ENCODE measurements at places on chromosomes 12 and 14. TPM values are rescaled to one million over a fixed set of nuclear protein-coding genes. Genes with fewer than 3 reads are reported as not detected.
A peak's percentile ranks its signal among the peaks of the same experiment; 100 is the strongest.

DNA sequence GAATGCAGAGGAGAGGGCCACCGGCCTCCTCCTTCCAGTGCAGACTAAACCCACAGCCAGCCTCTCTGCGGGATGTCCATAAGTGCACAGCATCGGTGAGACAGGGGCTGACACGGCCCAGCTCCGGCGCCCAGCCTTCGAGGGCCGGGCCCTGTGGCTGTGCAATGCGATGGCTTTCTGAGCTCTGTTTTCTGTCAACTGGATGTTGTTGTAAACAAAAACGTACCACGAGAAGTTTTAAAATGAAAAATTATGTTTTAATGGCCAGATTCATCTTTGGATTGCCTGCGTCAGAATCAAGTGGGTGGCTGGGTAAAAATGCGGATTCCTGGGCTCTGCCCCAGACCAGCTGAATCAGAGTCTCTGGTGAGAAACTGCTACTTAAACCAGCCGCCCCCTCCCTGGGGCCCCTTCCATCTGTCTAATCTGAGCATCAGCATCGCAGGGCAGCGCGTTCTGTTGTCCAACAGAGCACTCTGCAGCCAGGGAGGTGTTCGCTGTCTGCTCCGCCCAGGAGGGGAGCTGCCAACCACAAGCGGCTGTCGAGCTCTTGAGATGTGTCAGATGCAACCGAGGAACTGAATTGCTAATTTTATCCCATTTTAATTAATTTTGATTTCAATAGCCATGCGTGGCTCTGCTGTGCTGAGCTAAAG lies 133.4 kb downstream of the RFLNA start:
- DNase-seq = no peak
- H3K27ac ChIP-seq = peak overlapping the region; percentile 88
- H3K36me3 ChIP-seq = no peaks in the 10 kb centered on the region

DNA sequence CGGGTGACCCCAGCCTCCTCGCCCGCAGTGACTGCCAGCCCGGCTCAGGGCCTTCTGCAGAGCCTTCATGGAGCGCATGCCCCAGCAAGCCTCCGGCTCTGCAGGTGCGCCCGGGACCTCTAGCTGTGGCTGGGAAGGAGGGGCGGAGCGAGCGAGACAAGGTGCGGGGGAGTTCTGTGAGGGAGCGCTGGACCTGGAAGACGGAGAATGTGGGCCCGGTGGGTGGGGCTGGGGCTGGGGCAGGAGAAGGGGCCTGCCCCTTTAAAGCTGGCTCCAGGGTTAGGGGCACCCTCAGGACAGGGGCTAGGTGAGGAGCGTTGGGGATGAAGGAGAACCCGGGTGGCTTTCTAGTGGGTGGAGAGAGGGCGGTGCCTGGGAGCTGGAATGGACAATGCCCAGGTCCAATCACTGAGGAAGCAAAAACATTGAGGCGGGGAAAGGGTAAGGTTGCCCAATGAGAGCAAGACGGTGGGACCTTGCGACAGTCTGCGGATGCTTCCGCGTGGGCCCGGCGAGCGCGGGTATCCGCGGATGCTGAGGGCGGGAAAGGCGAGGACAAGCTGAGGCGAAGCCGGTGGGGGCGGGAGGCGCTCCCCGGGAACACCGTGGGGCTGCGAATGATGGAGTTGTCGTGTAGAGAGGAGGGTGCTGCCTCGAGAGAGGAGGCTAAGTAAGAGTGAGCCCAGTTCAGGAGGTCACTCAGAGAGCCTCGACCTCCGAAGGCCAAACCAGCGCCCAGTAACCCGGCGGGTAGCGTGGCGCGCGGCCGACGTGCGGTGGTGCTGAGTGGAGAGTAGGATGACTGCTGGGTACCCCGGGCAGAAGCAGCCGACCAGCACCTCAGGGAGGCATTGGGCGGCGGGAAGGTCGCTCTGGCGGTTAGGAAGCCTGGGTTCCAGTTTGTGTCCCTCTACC lies at the start of gene GLS2:
Gene GLS2, minus strand, starts transcription at position 121 of the 915 bp plus-strand sequence. Its CDS starts 43 bp downstream, at position 78.
- H3K27me3 ChIP-seq = no peaks in the 10 kb centered on the region
- no peaks in the 10 kb centered on the region for H3K36me3 ChIP-seq
- peak within 1 kb of the TSS; percentile 82 for H3K4me3 ChIP-seq
- peak within 1 kb of the TSS; percentile 50 for H3K27ac ChIP-seq
- H3K4me1 ChIP-seq = no peaks in the 10 kb centered on the region

DNA sequence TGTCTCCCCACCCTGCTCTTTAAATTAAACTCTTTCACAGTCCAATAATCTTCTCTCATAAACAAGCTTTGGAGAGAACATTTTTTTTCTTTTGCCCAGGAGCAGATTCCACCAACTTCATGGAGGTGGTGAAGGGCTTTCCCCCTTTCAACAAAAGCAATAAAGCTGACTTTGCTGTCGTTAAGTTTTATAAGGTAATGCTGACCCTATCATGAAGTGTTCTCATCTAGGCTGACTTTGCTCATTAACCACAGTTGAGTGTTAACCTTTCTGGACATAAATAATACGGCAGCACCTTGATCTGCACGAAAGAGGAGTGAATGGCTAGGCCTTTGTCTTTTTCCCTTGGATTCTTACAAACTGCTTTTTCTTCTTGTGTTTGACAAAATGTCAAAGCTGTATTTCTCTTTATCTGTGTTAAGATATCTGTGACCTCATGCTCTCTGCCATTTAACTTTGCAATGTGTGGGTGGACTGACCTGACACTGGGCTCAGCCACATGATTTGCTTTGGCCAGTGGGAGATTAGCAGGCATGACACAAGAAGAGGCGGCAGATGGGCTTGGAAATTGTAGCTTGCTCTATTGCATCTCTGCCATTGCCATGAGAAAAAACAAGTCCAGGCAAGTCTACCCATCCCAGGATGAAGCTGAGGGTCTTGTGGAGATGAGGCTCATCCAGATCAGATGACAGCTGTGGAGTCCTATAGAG lies 470.9 kb upstream of the CCDC196 start:
- no peaks in the 10 kb centered on the region for H3K27me3 ChIP-seq
- DNase-seq = no peak
- no peaks in the 10 kb centered on the region for H3K36me3 ChIP-seq
- H3K27ac ChIP-seq = no peak overlapping the region
- no peaks in the 10 kb centered on the region for H3K4me1 ChIP-seq
- no peak overlapping the region for H3K4me3 ChIP-seq

ASB2 gene
- total RNA-seq = not detected

GRCh38 chr14:68950111-68950510 lies 29.0 kb downstream of the ACTN1 start:
- H3K27me3 ChIP-seq = no peaks in the 10 kb centered on the region
- H3K4me3 ChIP-seq = no peak overlapping the region
- H3K36me3 ChIP-seq = no peaks in the 10 kb centered on the region
- no peak for DNase-seq
- peaks cover 43% of the 10 kb centered on the region for H3K4me1 ChIP-seq

GRCh38 chr14:104739546-104740516 lies 13.1 kb upstream of the SIVA1 start:
- H3K27me3 ChIP-seq = no peaks in the 10 kb centered on the region
- H3K4me3 ChIP-seq = no peak overlapping the region
- H3K4me1 ChIP-seq = no peaks in the 10 kb centered on the region
- DNase-seq = no peak
- H3K36me3 ChIP-seq = no peaks in the 10 kb centered on the region
- no peak overlapping the region for H3K27ac ChIP-seq

DNA sequence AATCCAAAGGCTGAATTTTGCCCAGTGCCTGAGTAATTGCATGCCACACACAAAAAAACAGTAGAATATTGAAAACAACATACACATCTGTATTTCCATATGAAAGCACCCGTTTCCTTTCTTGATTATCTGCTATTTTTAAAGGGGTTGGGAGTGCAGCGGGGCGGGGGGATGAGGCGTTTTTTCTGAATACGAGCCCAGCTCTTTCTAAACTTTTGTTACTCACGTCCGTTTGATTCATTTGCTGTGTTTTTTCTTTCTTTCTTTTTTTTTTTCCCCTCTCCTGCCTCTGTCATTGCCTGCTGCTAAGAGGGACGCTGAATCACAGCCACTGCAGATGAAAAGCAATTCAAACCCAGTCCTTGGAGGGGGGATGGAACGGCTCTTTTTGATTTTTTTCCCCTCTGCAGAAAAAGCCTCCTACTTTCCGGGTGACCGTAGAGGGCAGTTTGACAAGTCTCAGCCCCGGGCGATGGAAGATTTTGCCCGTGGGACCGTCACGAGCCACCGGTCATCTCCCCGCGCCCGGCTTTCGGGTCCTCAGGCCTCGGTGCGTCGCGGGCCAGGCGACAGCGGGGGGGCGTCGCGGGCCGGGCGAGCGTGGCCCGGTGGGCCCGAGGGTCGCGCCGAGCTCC lies 572 bp upstream of the RASSF8 start:
- H3K27ac ChIP-seq = peak overlapping the region; percentile 89
- peak overlapping the region; percentile 83 for H3K4me3 ChIP-seq
- no peaks in the 10 kb centered on the region for H3K27me3 ChIP-seq

DNA sequence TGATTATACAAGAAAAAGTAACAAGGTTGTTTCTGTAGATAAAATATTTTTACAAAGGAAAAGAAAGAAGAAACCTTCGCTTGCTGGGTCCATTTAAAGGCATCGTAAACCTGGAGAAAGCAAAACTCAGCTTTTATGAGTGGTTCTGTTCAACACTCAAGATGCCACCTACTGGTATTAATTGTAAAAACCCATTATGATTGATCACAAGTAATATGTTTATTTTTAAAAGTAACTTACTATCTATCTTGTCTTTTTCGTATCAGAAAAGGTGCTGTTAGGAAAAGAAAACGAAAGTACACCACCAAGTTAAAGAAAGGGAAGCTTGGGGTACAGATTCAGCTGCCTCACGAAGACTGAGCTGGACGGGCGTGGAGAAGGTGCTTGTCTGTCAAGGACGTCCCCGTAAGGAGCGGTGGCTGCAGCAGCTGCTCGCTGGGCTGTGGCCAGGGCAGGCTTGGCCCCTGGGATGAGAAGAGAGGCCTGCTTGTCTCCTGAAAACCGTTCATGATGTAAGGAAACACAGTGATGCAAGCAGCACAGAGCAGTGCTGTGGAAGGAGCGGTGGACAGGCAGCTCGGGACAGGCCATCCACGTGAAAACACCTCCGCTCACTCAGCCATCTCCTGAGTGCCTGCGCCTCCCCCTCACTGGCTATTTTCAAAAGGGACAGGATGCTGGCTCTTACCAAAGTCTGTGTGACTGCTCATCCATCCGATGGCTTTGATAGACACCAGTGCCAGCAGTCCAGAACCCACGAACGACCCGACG lies 25.0 kb downstream of the SLC15A4 start:
- H3K36me3 ChIP-seq = peaks cover 8% of the 10 kb centered on the region
- H3K27ac ChIP-seq = no peak overlapping the region
- no peak for DNase-seq

DNA sequence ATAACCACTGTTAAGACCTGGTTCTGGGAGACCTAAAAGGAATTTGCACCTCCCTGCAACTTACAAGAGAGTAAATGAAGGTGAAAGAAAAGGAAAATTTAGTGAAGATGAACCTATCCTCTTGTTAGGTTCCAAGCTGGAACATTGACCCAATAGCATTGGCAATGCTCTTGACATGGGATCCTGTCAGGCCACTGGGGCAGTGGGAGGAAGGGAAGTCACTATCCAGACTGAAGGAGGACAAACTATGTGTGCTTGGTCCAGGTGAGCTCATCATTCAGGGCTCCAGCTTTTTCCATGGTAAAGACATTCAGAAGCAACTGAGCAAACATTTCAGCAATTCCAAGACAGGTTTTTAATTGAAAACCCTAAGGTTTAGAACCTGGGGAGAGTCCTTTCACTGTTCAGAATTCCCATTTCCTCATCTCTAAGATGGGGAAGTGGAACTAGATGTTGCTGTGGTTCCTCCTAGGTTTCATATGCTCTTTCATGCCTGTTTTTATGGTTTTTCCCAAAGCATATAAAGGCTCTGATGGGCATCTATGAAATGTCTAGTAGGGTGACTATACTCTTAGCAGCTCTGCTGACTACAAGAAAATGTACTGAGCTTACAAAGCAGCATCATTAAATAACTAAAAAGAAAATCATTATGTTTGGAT lies 33.1 kb downstream of the MAPK1IP1L start:
- H3K4me1 ChIP-seq = no peaks in the 10 kb centered on the region
- DNase-seq = no peak
- H3K27me3 ChIP-seq = no peaks in the 10 kb centered on the region
- no peaks in the 10 kb centered on the region for H3K36me3 ChIP-seq

ISCA2 gene
- 21.3 TPM for total RNA-seq

GRCh38 chr12:1619587-1619986 lies 9.4 kb upstream of the WNT5B start:
- no peaks in the 10 kb centered on the region for H3K36me3 ChIP-seq
- DNase-seq = no peak
- no peaks in the 10 kb centered on the region for H3K4me1 ChIP-seq

DNA sequence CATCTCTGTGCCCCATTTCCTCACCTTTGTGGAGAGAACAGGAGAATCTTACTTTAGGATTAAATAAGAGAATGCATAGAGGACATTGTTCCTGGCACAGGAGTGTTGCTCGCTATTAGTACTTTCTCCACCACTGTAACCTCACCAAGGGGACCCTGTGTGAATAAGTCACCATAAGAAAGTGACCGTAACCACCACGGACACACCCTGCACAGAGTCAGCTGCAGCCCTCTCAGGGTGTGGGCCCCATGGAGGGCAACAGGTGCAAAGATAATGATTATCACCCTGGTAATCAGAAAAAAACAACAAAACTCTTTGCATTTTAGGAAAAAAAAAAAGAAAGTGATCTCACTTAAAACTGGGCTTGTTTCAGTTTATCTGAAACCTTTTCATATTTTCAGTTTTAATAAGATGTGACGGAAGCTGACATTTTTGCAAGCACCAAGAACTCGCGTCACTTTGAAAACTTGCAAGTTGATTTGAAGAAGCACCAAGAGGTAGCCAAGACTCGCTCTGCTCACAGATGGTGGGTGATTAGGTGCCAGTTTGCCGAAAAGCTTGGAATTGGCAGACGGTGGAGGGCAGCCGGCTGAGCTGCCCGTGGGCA lies 87.0 kb upstream of the VRK1 start:
- DNase-seq = no peak
- H3K27me3 ChIP-seq = no peaks in the 10 kb centered on the region
- H3K27ac ChIP-seq = no peak overlapping the region
- no peaks in the 10 kb centered on the region for H3K4me1 ChIP-seq
- no peaks in the 10 kb centered on the region for H3K36me3 ChIP-seq

DNA sequence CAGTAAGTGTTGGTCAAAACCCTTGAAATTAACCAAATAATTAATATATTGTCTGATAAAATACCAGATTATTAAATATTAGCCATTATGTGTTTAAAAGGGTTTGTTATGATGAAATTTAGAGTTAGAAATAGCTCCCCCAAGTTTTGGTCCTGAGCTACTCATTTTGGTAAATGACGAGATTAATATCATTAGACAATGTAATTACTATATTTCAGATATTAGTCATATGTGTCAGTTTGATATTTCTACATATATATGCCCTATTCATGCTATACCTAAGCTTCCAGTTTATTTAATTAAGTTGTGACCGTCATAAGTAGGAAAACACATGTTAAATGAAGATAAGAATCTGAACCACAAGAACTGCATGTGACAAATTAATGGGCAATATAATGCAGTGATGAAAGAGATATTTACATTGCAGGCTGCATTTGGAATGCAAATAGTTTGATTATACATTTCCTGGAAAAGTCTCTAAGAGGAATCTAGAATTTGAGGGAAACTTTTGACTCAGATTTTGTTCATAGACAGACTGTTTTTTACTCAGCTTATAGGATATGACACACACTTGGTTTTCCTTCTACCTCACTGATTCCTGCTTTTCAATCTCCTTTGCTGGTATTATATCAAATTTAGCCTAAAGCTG lies 70.5 kb downstream of the TBC1D30 start:
- H3K4me3 ChIP-seq = no peak overlapping the region
- H3K27ac ChIP-seq = no peak overlapping the region
- H3K4me1 ChIP-seq = no peaks in the 10 kb centered on the region
- H3K36me3 ChIP-seq = no peaks in the 10 kb centered on the region
- no peak for DNase-seq
